ENCODE measurements at places on chromosomes 2 and 18.

DNA sequence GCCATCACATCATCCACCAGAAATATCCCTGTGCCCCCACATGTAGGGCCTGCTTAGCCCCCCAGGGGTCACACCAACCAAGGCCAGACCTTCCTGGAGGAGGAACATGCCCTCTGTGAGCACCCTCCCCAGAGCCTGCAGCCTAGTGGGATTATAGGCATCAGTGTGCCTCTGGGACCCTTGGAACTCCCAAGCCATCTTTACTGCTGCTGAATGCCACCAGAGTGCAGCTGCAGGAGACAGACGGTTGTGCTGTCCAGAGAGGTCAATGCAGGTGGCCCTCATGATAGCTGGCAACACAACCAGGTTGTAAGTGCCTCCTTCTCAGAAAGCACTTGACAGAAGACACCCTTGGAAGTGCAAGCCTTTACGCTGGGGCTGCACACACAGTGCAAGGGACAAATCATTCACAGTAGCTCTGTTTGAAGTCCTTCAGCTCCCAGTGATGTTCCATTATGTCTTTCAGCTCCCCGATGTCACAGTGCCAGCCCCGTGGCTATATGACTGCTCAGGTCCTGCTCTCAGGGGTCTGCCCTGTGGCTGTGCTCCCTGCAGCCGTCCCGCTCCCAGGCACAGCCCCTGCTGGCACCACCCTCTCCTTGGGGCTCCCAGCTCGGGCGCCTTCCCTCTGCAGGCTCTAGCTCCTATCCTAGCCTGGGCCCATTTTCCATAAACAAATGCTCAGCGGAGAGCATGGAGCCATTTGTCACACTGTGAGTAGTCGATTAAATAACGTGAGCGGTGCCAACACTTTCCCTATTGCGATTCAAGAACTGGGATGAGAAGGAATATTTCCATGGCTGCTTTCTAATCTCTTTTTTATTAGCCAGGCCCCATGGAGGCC is 65.1 kb downstream of the EDAR start:
- DNase-seq: no peak

GRCh38 chr18:26464128-26465011 is 84.0 kb downstream of the KCTD1 start:
- DNase-seq: no peak

DNA sequence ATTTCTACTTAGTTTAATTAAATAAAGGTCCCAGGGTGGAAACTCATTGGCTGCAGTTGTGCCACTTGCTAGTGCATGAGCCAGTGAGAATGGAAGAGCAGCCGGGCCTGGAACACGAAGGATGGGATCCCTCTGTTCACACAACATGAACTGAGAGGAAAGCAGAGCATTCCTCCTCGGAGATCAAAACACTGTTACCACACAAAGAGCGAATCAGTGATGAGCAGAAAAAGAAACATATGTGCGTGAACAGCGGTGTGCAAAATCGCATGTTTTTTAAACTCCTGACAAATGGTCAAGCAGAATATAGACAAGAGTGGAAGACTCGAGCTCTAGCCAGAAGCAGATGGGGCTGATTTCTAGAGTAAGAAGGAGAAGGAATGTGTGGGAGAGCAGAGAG is 28.4 kb upstream of the ANKRD44 start:
- no peak for DNase-seq

GRCh38 chr2:157067562-157067961 is 189.9 kb upstream of the GALNT5 start:
- no peak for DNase-seq

GRCh38 chr2:158733430-158733755 is 61.7 kb upstream of the DAPL1 start:
- no peak for DNase-seq

DNA sequence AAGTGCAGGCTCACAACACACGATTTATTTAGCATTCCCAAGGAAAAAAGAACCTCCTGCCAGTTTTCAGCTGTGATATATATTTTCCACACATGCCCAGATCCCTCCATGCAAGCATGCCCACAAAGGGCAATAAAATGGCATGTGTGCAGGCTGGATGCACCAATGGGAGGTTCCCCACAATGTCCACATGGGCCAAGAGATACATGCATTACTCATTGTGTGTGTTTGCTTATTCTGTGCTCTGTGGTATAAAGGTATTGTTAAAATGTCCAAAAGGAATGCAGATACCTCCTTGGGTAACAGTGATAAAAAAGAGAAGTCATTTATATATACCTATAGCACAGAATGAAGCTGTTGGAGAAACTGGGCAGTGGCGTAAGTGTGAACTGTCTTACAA is 207.4 kb downstream of the FHOD3 start:
- no peak for DNase-seq

GRCh38 chr2:204722207-204722606 is 176.9 kb downstream of the PARD3B start:
- no peak for DNase-seq

DNA sequence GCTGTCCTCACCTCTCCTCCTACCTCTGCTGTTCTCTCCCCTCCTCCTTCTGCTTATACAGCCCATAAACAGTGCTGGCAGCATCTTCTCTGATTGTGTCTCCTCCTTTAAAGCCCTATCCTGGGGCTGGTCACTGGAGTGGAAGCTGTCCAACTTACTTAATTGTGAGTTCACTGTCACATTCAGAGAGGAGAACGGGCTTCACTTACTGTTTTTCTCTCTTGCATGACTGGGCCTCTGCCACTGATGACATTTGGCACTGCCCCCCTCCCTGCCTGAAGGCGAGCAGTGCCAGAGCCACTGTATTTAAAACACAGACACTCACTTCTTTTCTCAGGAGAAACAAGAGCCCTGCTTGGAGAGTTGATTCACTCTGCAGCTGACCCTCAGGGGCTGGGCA is 12.3 kb downstream of the GAD1 start:
- no peak for DNase-seq

GRCh38 chr2:47034973-47035609 is 119.5 kb upstream of the MCFD2 start:
- DNase-seq: no peak

- DNase-seq: no peak
Measured at GRCh38 chr2:138893746-138894145, 113.6 kb upstream of the NXPH2 start.

DNA sequence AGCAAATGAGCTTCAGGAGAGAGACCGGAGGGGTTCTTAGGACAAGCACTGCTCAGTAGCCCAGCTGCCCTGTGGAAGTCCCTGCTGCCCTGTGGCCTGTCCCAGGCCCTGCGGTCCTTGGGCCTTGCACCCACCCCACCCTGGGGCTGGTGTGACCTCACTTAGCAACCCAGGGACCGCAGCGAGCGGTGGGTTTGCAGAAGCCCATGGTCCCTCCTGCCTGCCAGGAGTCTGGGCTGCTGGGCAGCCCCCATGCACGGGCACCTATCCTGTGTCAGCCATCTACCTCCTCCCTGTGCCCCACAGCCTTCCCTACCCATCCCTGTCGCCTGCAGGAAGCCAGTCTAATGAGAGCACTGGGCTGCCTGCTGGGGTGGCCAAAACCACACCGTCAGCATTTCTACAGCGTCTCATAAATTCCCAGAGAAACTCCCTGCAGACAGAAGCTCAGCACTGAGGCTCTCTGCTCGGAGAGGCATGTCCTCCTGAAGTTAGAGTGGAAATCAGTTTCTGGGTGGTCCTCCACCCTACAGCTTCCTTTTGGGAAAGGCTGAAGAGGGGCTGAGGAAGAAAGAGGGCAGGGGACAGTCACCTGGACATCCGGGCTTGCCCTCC is 231.1 kb upstream of the HS6ST1 start:
- DNase-seq: no peak

GRCh38 chr18:26700201-26700600 is 151.8 kb upstream of the KCTD1 start:
- no peak for DNase-seq

GRCh38 chr18:5890331-5891183 is 4.8 kb downstream of the TMEM200C start:
- DNase-seq: no peak

GRCh38 chr18:11818486-11819203 is 32.6 kb upstream of the CHMP1B start:
- no peak for DNase-seq

DNA sequence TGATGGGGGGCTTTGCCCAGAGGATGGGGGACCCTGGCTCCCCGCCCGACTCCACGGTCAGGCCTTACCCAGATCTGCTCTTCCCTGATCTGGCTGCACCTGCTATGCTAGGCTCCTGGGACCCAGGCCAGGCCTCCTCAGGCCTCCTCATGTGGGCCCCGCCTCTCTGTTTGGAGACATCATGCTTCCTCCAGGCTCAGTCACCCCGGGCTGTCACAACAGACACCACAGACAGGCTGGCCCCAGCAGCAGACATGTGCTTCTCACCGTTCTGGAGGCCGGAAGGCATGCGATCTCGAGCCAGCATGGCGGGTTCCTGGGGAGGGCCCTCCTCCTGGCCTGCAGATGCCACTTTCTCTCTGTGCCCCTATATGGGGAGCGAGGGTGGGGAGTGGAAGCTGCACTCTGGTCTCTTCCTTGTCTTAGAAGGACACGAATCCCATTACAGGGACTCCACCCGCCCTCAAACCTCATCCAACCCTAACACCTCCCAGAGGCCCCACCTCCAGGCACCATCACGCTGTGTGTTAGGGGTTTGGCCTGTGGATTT is 10.8 kb upstream of the NEU4 start:
- DNase-seq: no peak

DNA sequence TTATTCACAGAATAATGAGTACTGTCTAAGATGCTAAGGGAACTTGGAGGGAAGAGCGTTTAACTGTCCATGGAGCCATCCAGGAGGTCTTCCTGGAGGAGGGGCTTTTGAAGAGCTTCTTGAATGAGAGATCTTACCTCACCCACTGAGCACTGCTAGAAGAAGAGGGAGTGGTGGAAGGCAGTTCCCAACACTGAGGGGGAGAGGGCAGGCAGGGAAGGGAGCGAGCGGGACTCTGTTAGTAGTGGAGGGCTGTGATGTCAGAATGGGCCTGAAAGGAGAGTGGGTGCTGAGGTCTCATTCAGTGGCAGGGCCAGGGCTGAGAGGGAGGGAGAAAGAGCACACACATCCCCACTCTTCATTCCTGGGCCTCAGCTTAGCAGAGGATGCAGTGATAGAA is 65.0 kb downstream of the NCK2 start:
- DNase-seq: no peak

DNA sequence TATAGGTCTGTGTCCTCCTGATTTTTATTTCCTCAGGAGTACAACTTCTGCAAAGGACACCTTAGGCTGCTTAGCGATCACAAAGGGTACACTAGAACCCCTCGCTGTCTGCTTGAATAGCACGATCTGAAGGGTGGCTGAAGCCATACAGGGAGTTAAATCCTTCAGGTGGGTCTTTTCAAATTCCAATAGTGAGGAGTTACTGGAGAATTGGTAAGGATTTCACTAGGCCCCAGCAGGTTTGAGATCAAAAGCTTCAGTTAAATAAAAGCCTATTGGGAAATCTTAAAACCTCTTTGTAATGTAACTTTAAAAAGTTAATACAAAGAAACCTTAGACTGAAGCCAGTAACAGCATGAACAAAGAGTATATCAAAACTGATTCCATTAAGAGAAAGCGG is 613.1 kb downstream of the ZEB2 start:
- no peak for DNase-seq

- DNase-seq: no peak
Measured at GRCh38 chr2:107989445-107989844, 3.1 kb downstream of the SLC5A7 start.

DNA sequence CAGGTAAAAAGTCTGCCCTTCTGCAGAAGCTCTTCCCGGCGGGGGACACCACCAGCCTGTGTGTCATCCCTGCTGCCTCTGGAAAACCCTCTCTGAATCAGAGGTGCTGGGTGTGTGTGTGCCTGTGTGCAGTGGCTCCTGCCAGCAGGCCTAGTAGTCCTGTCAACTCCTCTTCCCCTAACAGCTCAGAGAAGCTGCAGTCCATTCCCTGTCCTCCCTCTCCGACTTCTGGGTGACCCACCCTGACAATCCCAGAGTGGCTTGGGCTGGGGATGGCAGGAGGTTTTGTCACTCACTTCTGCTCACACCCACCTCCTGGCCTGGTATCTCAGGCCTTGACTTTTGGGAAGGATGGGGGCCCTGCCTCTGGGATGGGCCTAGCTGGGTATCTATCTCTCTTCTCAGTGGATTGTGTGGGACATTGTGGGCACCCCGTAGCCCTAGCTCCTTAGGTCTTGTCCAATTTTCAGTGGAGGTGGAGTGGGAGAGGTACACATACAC is 2.3 kb downstream of the WNT10A start:
- peak; percentile 29 for DNase-seq

DNA sequence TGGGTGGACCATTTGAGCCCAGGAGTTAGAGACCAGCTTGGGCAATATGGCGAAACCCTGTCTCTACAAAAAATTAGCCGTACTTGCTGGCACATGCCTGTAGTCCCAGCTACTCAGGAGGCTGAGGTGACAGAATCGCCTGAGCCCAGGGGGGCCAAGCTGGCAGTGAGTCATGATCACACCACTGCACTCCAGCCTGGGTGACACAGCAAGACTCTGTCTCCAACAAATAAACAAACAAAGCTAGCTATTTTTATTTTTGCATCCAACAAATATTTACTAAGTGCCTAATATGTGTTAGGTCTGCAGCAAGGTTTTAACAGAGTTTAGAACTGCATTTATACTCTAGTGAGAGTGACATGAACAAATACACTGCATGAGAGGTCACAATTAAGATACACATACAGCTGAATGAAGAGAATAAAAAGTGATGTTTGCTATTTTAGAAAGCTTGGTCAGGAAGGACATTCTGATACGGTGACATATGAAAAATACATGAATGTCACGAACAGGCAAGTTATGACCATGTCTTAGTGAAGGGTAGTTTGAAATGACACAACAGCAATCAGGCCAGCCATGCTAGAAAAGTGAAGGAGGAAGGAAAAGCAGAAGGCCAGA is 83.2 kb upstream of the FRZB start:
- DNase-seq: peak; percentile 55

DNA sequence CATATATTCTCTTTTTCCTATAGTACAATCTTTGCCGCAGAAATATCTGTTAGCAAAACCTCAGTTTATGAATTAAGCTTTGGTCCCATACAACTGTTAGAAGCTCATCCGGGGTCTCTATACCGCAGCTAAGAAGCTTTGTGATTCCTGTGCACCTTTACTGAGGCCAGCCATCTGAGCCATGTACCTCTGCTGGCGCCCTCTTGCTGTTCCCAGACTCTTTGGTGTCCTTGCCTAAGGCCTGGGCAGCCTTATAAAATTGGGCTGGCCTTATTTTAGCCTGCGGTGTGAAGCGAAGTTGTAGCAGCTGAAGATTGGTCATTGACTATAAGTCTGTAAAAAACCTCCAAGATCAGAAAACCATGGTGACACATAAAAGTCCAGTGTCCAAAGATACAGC is 1135.1 kb upstream of the CHAC2 start:
- no peak for DNase-seq

Data from HFFc6 (cell line).